CD4-positive, alpha-beta T cell treated with Interferon alpha-2 for 1 hour (primary cell): ENCODE measurements at places on chromosomes 13 and 19.
A peak's percentile ranks its signal among the peaks of the same experiment; 100 is the strongest.

GRCh38 chr13:76745261-76746200, 140.7 kb downstream of the KCTD12 start:
- no peak for DNase-seq

GRCh38 chr19:3097442-3097871, 3.3 kb downstream of the GNA11 start:
- no peak for DNase-seq

GRCh38 chr13:95002126-95002525, 289.8 kb upstream of the SOX21 start:
- no peak for DNase-seq

- no peak for DNase-seq
These were observed 85.6 kb downstream of the COL4A2 start for GRCh38 chr13:110392510-110393240.

GRCh38 chr19:41428481-41428859, 1.3 kb upstream of the B3GNT8 start:
- DNase-seq = no peak

GRCh38 chr19:5131031-5131505, 162.2 kb downstream of the KDM4B start:
- no peak for DNase-seq

DNA sequence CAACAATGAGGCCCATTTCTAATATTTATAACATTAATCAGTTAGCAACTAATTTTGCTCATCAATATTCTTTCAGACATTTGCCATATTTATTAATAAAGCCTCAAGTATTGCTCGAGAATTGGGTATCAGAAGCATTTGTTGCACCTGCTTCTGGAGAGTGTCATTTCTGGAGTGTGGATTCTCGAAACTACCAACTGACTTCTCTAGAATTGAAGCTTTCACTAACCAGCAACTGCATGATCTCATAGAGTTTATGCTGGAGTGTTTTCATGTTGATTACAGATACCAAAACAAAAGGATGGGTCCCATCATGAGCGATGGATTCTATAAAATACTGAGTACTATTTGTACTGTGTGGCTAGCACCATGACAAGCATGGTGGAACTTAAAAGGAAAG, 121.0 kb upstream of the SLC7A1 start:
- DNase-seq = no peak

- DNase-seq = no peak
These were observed 4.5 kb upstream of the LAIR1 start for GRCh38 chr19:54369082-54369687.

GRCh38 chr13:90763476-90764150, 583.9 kb upstream of the MIR17HG start:
- no peak for DNase-seq

GRCh38 chr13:46296115-46296822, 84.5 kb downstream of the LRRC63 start:
- no peak for DNase-seq

- DNase-seq = no peak
These were observed 494.3 kb downstream of the FOXO1 start for GRCh38 chr13:40172149-40172591.

GRCh38 chr13:73948848-73949529, 185.2 kb downstream of the KLF12 start:
- DNase-seq = no peak

- DNase-seq = no peak
These were observed 7.2 kb downstream of the TFDP1 start for GRCh38 chr13:113591750-113592149.

DNA sequence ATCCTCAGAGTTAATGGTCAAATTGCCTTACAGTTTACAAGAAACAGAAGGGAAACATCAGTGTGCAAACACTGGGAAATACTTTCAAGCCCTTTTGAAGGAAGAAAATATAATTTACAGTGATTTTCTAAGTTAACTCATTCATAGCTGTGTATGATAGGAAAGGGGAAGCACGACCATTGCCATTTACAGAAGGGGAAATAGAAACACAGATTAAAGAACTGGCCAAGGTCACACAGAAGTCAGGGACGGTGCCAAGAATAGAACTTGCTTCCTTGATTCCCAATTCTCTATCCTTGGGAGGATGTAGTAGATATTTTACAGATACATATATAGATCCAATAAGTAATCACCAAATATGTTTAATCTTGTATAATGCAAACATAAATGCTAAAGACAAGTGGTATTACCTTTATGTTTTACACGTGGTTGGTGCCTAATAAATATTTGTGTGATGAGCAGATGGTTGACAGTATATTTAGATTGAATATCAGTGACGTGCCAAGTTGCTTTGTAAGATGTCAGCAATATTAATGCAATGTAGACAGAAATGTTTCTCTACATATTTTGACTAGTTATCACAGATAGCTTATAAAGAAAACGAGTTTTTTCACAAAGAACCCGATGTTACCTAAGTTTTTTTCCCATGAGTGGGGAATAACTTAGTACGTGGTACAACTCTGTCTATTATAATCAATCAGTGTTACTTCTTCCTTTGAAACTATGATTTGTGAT, 73.1 kb downstream of the FLT1 start:
- no peak for DNase-seq

- DNase-seq = peak; percentile 51
These were observed 66.5 kb upstream of the USPL1 start for GRCh38 chr13:30551189-30551588.

- DNase-seq = no peak
These were observed 43.2 kb upstream of the ERICH6B start for GRCh38 chr13:45658586-45659235.

GRCh38 chr13:78029901-78030300, 111.3 kb upstream of the EDNRB start:
- DNase-seq = no peak

- DNase-seq = no peak
These were observed 21.9 kb downstream of the FBXO17 start for GRCh38 chr19:38953677-38954076.

- peak; percentile 37 for DNase-seq
These were observed 7.9 kb upstream of the SIGLEC9 start for GRCh38 chr19:51116736-51117286.

- DNase-seq = peak; percentile 54
These were observed 7.0 kb downstream of the LPAR6 start for GRCh38 chr13:48405875-48406274.

GRCh38 chr13:31798189-31798588, 58.9 kb downstream of the RXFP2 start:
- no peak for DNase-seq

DNA sequence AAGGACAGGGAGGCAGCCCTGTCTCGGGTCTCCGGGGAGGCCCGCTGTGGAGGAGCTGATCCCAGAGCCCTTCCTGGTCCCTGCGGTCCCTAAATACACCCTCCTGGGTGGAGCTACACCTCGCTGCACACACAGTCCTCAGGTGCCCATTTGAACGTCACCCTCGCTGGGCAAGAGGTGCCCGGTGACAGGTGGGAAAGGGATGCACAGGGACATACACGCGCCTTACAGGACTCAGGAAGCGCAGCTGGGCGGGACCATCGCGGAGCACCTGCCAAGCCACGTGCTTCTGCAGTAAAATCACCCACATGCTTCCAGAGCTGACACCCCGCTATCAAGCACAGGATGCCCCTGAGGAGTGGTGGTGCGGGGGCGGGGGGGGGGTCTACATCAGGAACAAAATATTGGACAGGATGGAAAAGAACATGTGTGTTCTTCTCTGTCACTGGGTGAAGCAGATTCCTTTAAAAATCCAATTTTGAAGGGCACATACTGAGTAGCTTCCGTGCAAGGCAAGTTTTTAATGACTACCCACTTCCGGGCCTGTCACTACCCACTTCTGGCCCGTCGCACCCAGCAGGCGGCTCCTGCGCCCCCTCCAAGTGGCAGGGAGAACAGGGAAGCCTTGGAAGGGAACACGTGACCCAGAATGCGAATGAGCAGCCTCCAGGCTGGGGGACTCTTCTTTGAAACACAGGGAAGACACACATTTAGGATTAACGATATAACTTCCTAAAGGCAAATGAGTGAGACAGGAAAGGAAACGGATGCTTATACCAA, 78.9 kb downstream of the COL4A1 start:
- DNase-seq = no peak

DNA sequence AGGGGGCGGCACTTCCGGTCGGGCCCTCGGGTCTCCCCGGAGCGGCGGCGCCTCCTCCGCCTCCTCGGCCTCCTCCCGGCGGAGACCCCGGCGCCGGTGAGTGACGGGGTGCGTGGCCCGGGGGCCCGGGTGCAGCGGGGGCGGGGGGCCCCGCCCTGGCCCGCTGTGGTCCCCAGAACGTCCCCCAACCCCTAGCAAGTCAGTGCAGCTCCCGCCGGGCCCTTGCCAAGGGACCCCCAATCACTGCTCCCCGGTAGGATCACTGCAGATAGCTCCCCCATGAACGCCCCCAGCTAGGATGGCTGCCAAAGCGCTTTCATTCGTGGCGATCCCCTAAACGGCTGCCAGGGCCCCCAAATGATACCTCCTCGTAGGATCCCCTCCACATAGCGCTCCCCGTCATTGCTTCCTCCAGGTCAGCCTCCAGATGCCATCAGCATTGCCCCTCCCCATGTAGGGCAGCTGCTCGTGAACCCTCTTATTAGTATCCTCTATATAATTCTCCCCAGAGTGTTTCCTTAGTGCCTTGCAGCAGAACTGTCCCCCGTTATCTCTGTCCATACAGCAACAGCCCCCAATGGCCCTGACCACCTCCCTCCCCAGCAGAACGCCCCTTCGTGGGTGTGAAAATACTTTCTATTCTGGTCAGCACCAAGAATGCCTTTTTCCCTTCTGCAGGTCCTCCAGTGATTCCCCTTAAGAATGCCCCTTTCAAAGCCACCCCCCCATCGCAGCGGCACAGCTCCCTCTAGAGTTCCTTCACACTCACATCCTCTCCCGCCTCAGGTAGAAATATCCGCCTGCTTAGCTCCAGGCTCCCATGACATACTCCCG, at the start of gene ZNF865:
Gene ZNF865 (plus strand): TSS at position 11 of the 834 bp plus-strand sequence. CDS start 7,972 bp downstream, outside the sequence.
- DNase-seq = peak; percentile 75

DNA sequence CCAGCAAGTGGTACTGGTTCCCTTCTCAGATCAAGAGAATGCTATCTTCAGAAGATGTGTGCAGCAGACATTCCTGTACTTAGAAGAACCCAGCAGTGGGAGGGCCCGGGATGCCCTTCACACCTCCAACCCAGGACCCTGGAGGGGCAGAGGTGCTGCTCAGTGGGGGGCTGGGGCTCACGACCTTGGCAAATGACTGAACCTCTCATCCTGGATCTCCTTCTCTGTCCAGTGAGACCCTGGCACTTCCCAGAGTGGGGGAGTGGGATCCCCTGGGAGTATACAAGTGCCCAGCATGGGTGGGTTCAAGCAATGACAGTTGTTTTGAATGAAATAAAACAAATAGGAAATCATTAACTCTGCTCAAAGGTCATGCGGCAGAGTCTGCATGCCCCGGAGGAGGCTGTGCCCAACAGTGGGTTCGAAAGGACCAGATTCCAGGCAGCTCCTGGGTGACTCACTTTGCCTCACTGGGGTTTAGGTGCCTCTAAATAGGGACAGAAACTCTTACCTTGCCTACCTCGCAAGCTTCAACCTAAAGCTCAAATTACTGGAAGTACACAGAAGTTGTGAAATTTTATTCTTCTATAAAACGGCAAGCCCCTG, 26.9 kb downstream of the GGACT start:
- DNase-seq = no peak

DNA sequence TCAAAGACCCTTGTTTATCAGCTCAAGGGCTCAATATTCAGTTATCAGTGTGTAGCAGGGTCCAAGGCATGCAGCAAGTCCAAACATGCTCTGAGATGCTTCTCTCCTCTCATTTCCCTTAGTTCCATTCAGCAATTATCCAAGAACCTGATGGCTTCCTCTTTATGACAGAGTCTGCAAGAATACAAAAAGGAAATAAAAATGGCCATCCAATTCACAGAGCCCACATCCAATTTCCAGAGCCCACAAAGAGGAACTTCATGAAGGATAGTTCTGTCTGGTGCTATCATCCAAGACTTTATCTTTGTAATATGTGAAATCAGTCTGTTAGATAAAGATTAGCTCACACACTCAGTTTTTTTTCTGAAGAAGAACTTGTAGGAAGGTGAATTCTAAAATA, 217.2 kb downstream of the LACC1 start:
- DNase-seq = no peak

GRCh38 chr19:4870025-4870700, 2.7 kb upstream of the PLIN3 start:
- DNase-seq = no peak

DNA sequence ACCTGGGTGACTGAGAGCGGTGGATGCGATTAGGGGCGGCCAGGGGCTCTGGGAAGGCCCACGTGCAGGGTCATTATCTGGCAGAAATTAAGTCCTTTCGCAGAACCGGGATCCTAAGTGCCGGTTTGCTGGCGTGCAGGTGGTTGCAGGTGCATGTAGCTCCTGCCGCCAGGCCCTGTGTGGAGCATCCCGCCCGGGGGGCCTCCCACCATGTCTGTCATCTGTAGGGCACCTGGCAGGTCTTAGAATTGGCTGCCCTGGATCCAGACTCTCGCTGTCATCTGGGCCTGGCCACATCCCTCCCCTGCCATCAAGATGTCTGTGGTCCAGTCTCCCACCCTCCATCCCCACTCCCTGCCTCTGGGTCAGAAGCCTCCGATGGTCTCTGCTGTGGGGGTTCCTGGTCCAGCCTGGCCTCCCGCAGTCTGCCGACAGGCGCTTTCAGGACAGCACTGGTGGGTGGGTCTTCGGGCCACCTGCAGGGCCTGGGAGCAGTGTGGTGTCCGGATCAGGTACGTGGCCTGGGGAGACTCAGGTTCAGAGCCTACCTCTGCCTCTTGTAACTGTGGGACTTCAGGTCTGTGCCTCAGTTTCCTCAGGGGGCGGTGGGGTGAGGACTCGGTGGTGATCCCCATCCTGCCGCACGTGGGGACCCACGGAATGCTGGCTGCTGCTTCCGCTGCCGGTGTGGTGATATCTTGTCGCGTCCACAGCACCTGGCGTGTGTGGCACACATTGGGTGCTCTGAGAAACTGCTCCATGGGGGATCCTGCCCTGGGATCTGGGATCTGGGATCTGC, 5.4 kb downstream of the GNA11 start:
- DNase-seq = no peak

GRCh38 chr13:24032252-24032651, 128.3 kb upstream of the SPATA13 start:
- no peak for DNase-seq

GRCh38 chr19:54444737-54445136, 4.3 kb upstream of the LENG8 start:
- DNase-seq = no peak

- no peak for DNase-seq
These were observed 14.9 kb downstream of the COG3 start for GRCh38 chr13:45479661-45480060.

- no peak for DNase-seq
These were observed 31.2 kb downstream of the KEAP1 start for GRCh38 chr19:10471909-10472308.
